ENCODE measurements at places on chromosomes 13 and 19.
A peak's percentile ranks its signal among the peaks of the same experiment; 100 is the strongest.

- DNase-seq, result no peak
These were observed 1525.0 kb upstream of the MIR17HG start for GRCh38 chr13:89822467-89822866.

DNA sequence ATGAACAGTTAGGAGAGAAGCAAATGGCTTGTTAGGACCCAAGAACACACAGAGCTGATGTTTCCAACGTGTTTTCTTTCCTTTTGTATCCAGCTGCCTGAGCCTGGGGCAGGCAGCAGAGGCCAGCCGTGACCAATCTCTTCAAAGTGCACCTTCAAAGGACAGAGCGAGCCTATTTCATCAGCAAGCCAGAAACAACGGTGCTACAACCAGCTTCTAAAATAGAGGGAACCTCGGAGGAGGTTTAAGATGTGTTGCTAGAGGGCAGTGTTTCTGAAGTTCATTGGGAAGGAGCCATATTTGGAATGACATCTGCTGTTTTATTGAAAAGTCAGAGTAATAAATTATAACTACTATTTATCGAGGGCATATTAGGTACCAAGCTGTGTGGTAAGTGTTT, 56.2 kb upstream of the RFC3 start:
- DNase-seq, result no peak

DNA sequence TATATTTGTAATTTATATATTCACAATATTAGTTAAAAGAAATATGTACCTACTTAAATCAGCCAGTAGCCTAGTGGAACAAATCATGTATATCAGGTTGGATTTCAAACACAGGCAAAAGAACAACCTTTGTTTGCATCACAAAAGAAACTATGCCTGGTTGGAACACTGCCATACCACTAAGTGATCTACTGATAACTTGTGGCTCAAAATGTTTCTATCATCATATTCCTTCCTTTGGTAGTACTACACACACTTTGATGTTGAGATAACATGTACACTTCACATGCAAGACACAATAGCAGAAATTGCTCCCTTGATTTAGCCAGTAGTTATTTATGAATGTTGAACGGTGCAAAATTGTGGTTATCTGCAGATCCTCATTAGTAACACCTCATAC, 146.0 kb upstream of the GPC6 start:
- no peak for DNase-seq

DNA sequence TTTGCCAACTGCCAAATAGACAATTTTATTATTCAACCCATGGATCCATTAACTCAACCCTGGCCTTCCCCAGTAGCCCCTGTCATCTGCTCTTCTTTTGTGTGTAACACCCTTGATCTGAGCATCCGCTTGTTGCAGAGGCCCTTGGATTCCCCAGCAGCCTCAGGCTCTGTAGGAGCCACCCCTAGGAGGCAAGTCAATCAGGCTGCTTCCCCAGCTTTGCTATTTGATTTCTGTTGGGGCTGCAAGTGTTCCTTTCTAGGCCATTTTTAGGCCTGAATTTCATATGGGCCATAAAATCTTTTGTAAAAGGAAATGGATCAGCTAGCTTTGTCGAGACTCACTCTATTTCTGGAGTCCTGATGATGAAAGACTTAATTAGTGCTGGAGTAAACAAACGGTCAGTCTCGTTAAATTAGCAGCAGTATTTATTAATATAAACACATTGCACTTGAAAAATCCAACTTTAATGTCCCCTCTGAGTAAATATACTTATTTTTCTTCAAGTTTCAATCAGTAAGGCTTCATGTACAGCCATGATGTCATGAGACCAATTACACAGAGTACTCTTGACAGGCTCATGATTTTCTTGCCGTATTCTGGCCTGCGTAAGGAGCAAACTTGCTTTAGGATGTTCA, 105.3 kb downstream of the RGCC start:
- DNase-seq, result no peak

- no peak for DNase-seq
These were observed 286.6 kb downstream of the COG6 start for GRCh38 chr13:39941911-39942551.

- DNase-seq, result peak; percentile 26
These were observed 11.1 kb downstream of the PALM start for GRCh38 chr19:719636-720344.

GRCh38 chr13:19984430-19985218, 26.1 kb downstream of the ZMYM2 start:
- DNase-seq, result no peak

DNA sequence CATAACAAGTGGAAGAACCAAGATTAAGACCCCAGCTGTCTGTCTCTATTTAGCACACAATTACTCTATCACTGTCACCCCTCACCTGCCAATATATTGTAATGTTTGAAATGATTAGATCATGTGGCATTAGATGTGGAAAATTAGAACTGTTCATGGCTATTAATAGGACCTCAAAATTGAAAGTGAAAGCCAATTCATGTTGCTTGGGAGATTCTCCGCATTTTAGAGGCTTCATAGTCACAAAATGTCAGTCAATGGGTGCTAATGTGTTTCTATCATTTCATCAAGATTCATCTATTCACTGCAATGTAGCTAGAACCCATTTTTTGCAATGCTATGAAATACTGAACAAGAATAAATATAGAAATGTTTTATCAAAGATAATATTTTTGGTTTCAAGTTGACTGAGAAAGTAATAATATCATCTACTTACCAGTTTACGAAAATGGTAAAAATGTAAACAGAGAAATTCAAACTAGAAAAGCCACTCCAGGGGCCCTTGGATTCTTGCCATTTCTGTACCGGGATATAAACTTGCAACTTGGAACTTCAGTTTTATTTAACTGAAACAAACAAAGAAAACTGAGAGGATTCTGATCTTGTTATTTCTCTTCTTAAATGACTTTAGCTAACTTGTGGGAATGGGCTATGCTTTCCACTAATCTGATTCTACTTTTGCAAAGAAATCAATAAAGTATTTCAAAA, 388.6 kb downstream of the DCT start:
- no peak for DNase-seq

- DNase-seq, result no peak
These were observed 9.9 kb upstream of the ZNF90 start for GRCh38 chr19:20067943-20068342.

DNA sequence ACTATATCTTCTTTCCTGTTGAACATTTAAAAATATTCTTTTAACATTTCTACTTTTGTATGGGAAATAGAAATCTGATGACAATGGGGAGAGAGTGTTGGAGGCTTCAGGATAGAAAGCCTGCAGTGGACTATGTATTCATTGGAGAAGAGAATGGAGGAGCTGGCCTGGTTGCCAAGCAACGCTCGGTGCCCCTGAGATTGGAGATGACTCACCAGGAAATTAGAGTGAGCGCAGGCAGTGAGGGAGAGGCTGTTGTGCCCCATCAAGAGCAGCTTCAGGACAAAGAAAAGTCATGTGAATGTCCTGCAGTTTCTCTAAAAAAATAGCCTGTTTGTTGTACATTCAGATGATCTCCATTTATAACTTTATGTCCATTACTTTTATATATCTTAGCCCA, 48.7 kb upstream of the ZNF835 start:
- no peak for DNase-seq

- DNase-seq, result no peak
These were observed 118.8 kb downstream of the NUFIP1 start for GRCh38 chr13:44870456-44870929.

DNA sequence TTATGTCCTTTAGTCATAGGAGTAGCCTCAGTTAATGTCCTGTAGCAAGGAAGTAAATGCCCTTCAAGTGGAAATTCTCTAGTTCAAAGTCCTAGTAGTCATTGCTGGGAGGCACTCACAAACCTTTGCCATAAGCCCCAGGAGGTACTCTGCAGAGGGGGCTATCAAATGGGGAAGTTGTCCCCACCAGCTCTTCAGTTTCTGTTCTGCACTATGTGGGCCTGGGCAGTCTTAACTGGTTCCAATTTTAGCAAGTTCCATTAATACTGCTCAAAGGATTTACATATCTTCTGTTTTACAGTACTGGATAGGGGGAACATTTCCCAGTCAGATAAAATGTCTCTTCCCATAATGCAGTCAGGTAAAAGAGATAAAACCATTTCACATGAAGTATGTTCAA, 101.3 kb downstream of the B3GLCT start:
- DNase-seq, result no peak

DNA sequence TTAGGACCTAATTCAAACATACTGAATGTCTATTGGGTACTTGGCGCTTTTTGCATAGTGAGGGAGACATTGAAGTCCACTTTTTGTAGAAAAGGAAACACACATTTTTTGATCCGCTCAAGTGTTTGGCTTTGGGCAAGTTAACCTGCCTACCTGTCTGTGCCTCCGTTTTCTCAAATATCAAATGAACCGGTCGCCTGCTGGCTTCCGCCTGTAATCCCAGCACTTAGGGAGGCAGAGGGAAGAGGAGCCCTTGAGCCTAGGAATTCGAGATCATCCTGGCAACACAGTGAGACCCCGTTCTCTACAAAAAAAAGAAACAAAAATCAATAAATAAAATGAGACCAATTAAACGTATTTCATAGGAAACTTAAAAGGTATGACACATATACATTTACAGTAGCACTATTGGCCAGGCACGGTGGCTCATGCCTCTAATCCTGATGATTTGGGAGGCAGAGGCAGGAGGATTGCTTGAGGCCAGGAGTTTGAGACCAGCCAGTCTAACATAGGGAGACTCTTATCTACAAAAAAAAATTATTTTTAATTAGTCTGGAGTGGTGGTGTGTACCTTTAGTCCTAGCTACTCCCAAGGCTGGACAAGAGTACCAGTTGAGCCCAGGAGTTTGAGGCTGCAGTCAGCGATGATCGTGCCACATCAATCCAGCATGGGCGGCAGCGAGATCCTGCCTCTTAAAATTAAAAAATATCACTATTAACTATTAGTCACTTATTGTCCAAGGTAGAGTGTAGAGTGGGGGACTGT, 1.3 kb downstream of the RAD23A start:
- DNase-seq, result no peak

DNA sequence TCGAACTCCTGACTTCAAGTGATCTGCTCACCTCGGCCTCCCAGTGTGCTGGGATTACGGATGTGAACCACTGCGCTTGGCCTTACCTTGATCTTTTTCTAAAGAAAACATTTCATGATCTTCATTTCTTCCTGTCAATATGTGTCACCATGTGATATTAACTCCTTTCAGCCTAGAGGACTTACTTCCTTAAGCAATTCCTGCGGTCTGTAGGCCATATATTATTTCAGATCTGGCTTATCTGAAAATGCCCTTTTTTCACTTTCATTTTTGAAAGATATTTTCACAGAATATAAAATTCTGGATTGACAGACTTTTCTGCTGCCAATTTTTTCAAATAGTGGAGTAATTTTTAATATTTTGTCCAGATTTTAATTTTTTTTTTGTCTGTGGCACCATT, 2.0 kb upstream of the GPR32 start:
- no peak for DNase-seq

DNA sequence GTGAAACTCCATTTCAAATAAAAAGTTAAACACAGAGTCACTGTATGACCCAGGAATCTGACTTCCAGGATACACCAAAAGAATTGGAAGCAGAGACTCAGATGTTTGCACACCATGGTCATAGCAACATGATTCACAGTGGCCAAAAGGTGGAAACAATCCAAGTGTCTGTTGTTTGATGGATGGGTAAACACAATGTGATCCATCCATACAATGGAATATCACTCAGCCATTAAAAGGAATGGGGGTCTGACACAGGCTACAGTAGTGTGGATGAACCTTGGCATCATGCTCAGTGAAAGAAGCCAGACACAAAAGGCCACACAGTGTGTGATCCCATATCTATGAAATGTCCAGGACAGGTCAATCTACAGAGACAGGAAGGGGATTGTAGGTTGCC, 174.3 kb downstream of the PTPRS start:
- no peak for DNase-seq

- DNase-seq, result no peak
These were observed 628 bp downstream of the MRPL34 start for GRCh38 chr19:17306285-17306714.

- DNase-seq, result no peak
These were observed 305.0 kb downstream of the EFNB2 start for GRCh38 chr13:106230450-106230849.

- no peak for DNase-seq
These were observed 144.6 kb upstream of the SPACA7 start for GRCh38 chr13:112231451-112232083.

DNA sequence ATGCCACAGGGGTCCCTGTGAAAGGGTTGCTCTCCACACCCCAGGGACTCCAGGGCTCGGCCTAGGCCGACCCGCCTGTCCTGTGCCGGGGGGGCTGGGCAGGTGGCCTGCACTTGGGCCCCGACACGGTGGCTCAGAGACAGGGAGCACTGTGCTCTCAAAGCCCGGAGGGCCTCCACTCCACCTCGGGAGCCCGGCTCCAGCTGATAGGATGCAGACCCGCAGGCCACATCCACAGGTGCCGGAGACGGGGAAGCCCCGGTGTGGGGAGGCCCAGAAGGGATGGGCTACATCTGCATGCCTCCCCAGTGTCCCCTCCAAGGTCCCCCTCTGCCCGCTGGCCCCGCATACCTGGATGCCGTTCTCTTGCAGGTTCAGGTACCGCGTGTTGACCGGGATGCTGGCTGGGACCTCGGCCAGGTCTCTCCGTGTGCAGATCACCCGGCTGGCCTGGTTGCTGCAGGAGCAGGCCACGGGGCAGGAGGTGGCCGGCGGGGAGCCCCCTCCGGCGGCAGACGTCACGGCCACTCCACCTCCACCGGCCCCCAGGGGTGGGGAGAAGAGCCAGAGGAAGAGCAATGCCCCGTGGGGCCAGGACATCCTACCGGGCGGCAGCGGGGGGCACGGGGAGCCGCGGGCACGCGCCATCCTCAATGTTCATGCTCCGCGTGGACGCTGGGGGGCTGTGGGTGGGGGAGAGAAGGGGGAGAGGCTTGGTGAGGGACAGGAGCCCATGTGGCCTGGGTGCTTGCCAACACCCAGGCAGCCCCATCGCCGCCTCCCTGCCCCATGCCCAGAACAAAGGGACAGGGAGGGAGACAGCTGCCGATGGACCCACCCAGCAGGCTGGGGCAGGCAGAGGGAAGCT, 19.8 kb downstream of the LRRC4B start:
- DNase-seq, result no peak

- no peak for DNase-seq
These were observed 1.5 kb upstream of the ADAMTSL5 start for GRCh38 chr19:1514295-1514661.

DNA sequence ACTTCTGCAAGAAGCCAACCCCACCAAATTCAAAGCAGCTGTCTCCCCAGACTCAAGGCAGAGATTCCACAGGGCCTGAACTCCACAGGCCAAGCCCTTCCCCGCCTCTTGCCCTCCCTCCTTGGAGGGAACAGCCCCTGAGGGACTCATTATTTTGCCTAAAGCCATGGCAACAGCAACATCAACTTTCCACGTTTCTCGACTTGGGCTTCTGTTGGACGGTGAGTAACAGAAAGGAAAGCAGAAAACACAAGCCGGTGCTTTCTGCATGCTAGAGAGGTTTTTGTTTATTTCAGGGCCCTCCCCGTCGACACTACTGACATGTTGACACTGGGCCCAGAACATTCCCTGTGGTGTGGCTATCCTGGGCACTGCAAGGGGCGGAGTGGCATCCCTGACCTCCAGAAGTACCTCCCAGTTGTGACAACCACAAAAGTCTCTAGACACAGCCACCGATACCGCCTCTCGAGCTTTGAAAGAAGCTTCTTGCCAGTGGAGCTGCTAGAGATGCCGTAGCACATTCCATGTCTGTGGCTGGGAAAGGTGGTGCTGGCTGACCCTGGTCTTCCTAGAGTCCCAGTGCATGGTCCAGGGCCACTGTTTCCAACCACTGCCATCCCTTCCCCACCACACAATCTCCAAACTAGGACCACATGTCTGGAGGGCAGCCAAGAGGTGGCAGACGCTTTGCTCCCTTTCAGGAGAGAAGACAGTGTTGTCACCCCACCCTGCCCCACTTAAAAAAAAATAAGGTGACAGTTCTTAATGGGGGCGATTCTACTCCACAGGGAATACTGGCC, 12.8 kb downstream of the CAPS start:
- DNase-seq, result no peak

GRCh38 chr13:29125191-29125933, 305.2 kb downstream of the MTUS2 start:
- DNase-seq, result no peak

All from T-helper 2 cell (primary cell).